NCI-H526 treated with DMSO at 0.1 percent for 48 hours (cell line): ENCODE measurements at places on chromosomes 7 and 10.
A peak's percentile ranks its signal among the peaks of the same experiment; 100 is the strongest.

- no peak for DNase-seq
These were observed 44.0 kb downstream of the LDB3 start for GRCh38 chr10:86712317-86712707.

DNA sequence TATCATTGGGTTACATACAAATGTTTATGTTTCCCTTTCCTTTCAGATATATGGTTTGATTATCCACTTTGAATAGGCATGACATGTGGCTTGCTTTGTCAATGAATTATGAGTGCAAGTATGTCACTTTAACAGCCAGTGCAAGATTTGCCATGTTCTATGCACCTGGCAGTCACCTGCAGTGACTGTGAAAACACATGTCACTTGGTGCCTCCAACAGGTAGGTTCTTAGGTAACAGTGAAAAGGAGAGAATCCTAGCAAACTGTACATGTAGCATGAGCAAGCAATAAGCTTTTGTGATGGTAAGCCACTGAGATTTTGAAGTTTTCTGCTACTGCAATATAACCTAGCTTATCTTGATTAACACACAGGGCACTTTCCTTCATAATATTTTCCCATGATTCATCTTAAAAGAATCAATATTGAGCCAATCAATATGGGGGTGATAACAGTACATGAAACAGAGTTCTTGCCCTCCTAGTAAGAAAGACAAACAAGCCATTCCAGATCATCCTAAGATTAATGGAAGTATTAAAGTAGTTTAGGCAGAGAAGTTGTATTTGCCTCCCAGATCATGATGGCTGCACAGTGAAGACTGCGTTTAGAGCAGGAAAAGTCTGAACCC lies 7.9 kb upstream of the RALA start:
- no peak for DNase-seq

DNA sequence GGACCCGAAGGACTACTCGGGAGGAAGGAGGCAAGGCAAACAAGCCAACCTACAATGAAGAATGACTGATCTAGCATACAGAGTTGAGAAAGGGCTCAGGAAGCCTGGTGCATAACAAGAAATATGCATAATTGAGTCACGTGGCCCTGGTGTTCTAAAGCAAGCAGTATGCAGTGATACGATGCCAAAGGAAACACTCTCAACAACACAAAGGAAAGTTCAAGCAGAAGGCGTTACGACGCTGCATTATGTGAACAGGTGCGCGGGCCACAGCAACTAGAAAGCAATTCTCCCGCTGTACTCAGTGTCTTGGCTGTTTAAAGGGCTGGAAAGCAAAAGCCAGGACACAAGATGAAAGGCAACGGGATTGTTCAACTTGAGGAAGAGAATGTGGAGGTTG lies 100.8 kb downstream of the PRTFDC1 start:
- no peak for DNase-seq

- DNase-seq: no peak
These were observed 193.1 kb downstream of the FGFR2 start for GRCh38 chr10:121405096-121405495.

DNA sequence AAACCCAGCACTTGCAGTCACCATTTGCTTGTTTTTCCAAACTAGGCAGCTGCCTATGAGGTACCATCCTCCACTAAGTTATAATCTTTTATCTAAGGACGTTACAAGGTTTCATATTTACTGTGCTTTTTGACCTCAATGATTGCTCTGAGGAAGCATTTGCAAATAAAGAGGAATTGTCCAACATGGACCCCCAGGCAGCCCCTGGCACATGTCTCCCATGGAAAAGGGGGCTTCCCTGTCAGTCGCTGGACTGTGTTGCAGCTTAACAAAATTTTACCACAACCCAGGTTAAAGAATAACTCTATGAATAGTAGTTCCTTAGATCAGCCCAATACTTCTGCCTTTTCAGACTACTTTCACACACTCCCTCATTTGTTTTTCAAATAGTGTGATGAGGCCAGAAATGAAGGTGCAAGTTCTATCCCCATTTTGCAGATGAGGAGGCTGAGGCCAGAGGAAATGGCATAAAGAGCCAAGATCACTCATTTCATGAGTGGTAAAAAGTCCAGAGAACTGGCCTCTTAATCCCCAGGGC lies 52.8 kb upstream of the ZPBP start:
- no peak for DNase-seq

DNA sequence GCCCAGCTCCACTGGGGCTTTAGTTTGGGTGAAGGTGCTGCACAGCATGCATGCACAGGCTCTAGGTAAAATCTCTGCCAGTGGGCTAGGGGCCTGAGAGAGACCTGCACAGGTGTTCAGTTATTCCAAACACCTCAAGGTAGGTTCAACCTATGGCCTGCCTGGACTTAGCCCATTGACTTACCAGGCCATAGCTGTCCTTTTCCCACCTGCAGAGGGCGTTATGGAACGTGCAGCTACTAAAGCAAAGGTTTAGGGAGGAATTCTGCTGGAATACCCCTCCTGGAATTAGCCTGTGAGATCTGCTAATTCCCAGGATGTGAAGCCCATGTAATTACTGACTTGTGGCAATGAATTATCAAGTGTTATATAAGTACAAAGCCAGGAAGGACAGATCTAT lies 3.6 kb downstream of the VWC2 start:
- peak; percentile 7 for DNase-seq

DNA sequence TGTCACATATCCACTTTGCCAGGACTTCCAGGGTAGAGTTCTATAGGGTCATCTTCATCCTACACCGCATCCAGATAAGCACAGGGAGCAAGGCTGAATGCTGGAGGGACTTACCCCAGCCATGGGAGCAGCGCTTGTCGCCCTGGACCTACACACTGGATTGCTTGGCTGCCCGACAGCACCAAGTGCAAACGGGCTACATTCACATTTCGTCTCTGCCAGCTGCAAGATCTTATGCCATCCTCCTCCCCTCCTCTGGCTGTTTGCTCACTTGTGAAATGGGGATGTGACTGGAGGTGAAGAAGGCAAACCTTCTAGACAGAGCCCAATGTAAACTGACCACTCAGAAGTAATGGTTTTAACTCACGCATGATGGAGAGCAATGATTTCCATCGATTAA lies 1.0 kb downstream of the DDC start:
- DNase-seq: no peak

GRCh38 chr10:51397695-51398094 lies 301.7 kb downstream of the CSTF2T start:
- DNase-seq: no peak

DNA sequence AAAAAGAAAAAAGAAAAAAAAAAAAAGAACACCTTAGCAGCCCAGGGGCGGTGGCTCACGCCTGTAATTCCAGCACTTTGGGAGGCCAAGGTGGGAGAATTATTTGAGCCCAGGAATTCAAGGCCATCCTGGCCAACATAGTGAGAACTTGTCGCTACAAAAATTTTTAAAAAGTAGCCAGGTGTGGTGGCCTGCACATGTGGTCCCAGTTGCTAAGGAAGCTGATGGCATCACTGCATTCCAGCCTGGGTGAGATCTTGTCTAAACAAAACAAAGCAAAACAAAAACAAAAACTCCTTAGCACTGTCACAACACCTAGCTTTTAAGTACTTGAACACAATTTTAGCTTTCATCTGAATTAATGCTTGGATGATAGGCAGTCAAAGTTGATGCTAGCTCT lies 86.3 kb upstream of the MKLN1 start:
- DNase-seq: no peak

GRCh38 chr7:107384025-107384424 lies 85.8 kb upstream of the GPR22 start:
- no peak for DNase-seq

DNA sequence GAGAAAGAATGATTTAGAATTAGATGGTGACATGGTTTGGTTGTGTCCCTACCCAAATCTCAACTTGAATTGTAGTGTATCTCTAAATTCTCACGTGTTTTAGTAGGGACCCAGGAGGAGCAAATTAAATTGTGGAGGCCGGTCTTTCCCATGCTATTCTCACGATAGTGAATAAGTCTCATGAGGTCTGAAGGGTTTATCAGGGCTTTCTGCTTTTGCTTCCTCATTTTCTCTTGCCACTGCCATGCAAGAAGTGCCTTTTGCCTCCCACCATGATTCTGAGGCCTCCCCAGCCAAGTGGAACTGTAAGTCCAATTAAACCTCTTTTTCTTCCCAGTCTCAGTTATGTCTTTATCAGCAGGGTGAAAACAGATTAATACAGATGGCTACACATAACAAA lies 167.4 kb upstream of the SVIL start:
- DNase-seq: no peak

DNA sequence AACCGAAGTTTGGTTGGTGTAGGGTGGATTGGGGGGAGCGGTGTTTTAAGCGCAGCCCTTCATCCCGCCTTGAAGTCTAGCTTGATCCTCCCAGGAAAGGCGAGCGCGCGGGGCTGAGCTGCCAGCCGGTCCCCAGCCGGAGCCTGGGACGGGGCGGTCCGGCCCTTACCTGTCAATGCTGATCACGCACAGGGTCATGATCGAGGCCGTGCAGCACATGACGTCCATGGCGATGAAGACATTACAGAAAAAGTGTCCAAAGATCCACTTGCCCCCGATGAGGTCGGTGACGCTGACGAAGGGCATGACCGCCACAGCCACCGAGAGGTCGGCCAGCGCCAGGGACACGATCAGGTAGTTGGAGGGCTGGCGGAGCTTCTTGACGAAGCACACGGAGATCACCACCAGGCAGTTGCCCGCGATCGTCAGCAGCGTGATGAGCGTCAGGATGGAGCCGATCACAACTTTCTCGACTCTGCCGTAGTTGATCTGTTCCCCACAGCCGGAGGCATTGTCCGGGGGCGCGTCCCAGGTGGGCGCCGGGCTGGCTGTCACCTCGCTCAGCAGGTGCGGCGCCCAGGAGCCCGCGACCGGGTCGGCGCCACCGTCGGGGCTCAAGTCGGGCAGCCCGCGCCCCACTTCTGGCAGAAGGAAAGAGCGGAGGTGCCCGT lies 740 bp downstream of the HTR7 start:
- DNase-seq: no peak

DNA sequence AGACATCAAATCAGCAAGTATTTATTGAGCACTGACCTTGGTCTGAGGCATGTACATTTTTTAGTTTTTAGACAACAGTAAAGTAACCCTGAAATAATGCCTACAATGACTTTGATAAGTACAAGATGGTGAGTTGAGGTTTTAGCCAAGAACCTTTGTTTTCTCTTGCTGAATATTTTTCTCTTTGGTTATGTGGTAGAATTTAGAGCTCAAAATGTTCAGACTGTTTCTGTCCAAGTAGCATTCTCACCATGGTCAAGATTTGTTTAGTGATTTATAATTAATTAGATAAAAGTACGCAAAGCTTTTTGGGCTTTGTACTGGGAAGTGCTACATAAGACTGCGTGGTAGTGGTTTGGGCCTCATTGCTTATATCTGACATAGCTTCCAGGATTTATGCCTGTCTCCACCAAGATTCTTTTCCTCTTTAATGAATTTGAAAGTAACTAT lies 102.4 kb downstream of the KAT6B start:
- DNase-seq: no peak

- peak; percentile 6 for DNase-seq
These were observed 120.5 kb downstream of the GALNT11 start for GRCh38 chr7:152145853-152146466.

DNA sequence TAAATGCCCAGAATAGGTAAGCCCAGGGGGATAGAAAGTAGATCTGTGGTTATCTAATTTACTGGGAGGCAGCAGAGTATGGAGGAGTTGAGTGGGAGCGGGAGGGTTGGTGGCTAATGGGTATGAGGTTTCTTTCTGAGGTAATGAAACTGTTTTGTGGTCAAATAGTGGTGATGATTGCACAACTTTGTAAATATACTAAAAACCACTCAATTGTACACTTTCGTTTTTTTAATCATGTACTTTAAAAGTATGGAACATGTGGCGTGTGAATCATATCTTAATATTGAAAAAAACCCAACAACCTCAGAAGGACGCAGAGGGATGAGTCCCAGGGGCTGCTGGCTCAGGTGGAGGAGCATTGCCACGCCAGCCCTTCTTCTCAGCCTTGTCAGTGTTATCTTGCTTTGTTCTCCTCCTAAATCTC lies 118.1 kb downstream of the WDR11 start:
- DNase-seq: no peak

DNA sequence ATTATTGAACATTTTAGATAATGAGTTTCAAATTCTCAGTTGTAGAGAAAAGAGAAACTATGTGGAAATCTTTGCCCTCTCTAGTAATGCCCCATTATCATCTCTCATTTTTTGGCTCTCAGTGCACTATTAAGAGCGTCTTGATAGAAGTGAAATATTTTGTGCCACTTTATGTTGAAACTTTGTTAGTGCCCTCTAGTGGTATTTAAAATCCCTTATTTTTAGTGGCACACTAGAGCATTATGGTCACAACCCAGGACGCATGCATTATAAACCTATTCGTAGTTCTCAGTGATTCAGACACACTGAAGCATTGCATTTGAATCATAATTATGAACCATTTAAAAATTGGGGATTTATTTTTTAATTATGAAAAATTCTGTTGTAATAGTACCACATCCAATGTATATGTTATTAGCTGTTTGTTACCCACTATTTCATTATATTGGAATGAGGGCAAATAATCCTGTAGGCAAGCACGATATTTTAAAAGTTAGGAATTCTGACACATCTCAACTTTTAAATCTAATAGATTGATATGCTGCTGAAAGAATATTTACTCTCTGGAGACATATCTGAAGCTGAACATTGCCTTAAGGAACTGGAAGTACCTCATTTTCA lies 21.9 kb downstream of the PDCD4 start:
- peak; percentile 31 for DNase-seq

- no peak for DNase-seq
These were observed 36.3 kb downstream of the PLAC9 start for GRCh38 chr10:80168679-80169380.

- DNase-seq: no peak
These were observed 118.1 kb downstream of the SRI start for GRCh38 chr7:88101769-88102168.

DNA sequence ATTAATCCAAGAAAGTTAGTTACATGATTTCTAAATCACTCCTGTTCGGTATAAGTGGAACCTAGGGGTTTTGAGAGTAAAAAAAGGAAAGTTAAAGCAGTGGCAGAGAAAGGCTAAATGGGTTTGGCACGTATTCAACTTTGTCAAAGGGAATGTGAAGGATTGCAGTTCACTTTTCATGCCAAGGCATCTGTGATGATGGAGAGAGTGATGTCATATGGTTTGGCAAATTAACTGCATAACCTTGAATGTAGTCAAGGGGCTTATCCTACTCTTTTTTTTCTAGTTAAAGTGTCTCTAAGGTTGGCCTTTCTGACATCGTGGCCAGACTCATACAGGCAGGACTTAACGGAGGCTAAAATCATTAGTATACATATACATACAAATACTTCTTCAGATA lies 277.8 kb downstream of the EXOC4 start:
- DNase-seq: no peak

DNA sequence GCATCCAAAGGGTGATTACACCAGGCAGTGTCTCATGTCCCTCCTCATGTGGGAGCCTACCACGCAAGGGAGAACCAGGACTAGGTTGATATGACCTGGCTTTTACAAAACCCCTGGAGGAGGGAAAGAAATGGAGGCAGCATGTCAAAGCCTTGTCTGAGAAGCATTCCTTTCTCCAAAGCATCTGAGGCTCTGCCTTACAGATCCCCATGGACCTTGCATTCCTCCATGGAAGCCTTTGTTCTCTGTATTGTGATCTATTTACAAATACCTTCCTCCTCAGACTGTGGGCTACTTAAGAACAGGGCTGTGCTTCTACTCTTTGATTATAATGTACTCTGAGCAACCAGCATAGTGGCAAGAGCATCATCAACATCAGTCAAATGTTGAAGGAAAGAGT lies 197.0 kb downstream of the PLXNA4 start:
- DNase-seq: no peak
